ENCODE measurements at places on chromosomes 2 and 18.
A peak's percentile ranks its signal among the peaks of the same experiment; 100 is the strongest.

DNA sequence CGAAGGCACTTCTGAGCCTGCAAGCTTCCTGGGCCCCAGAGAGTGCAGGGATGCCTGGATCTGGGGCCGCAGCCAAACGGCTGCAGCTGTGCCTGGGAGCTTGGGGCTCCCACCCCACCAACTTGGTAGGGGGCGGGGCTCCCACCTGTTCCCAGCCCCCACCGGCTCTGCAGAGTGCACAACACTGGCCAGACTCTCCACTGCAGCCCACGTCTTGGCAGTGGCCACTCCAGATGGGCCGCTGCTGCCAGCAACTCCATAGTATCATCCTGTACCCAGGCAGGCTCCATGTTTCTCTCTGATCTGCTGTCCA lies 9.9 kb downstream of the DYSF start:
- no peak for DNase-seq

GRCh38 chr2:223459328-223459939 lies 142.7 kb downstream of the SCG2 start:
- DNase-seq, result no peak

GRCh38 chr2:28452534-28453081 lies 43.3 kb upstream of the PLB1 start:
- DNase-seq, result no peak

DNA sequence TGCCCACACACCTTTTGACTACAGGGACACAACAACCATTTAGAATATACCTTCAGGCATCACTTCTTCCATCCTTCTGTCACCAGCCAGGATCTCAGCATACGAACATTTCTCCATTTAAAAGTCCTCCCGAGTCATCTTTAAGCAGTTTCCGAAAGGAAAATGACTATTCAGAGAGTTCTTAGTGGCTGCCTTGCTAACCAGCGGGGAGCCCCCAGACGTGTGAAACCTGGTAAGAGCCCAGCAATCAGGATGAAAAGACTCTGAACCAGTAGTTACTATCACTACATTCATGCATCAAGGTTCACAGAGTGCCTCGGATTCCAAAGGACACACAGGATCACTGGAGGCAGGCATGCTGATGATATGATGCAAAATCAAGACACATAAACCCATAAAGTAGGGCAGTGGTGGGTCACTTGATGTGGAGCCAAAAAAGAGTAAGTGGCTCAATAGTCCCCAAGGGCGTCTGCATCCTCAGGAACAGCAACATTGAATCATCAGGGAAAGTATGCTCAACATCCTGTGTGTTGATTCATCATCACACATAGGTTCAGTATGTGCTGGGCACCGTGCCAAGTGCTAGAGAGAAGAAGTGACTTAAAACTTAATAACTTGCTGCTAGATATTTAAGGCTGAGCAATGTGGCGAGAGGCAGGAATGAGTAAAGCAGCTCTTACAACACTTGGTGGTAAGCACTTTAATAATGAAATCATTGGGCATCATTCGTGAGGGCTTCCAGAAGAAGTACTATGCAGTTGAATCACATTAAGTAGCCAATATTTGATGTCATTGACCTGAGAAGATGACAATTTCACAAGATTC lies 4.4 kb downstream of the CCL20 start:
- DNase-seq, result peak; percentile 66

GRCh38 chr2:97727296-97727695 lies 13.9 kb downstream of the ZAP70 start:
- DNase-seq, result no peak

DNA sequence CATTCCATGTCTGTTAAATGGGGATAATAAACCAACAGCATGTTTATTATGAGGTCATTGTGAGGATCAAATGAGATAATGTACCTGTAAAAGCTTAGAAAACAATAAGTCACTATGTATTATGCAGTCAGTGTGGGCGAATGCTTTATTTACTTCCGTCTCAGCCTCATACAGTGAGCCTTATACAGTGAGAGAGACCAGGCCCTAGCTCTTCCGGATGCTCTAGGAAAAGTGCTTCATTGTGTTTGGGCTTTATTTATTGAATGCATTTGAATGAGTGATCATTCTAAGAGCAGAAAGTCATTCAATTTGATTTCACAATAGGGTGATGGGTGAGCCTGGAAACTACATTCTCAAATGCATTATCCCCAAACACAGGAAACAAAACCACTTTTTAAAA lies 603.9 kb upstream of the FANCL start:
- DNase-seq, result no peak

DNA sequence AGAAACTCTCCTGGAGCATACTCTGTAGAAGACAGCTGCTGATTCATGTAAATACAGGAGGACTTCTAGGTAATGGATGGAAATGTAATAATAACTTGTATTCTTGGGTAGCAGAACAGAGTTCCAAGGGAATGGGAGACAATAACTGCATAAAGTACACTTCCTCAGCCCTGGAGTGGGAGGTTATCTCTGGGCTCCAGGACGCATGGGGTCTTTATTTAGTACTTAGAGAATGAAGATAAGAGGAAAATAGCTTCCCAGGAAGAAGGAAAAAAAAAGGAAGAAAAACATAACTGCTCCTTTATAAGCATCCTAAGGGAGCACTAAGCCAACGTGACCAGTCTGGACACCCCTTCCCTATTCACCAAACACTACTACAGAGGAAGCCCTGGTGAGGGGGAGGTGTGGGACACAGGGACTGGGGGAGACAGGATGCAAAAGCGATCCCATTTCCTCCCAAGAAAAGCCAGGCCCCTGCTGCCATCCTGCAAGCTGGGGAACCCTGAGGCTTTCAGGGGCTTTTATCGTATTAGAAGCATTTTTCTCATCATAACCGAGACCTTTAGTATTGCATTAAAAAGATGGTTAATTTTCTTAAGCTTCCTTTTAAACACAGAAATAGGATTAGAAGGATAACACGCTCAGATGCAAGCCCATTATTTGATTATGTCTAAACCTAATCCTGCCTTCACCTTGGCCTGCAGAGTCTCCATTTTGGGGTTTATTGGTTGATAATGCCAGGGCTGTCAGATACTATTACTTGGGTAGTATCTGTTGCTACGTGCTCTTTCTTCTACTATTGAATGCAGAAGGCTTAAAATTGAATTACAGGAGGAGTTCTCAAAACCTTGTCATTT lies 78.5 kb downstream of the KLF7 start:
- no peak for DNase-seq

DNA sequence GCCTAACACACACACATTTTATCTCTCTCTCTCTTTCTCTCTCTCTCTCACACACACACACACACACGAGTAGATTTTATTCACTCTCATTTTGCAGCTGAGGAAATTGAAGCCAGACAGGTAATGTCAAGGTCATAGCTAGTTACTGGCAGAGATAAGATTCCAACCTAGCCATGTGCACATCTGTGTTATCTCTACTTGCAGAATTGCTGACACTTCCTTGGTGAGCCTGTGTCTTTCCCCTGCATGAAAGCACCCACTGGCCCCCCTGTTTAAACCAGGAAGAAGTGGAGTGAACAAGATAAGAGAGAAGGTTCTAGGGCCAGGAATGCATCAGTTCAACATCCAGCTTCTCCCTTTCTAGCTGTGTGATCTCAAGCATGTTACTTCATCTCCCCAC lies 423.7 kb downstream of the TXNL1 start:
- no peak for DNase-seq

DNA sequence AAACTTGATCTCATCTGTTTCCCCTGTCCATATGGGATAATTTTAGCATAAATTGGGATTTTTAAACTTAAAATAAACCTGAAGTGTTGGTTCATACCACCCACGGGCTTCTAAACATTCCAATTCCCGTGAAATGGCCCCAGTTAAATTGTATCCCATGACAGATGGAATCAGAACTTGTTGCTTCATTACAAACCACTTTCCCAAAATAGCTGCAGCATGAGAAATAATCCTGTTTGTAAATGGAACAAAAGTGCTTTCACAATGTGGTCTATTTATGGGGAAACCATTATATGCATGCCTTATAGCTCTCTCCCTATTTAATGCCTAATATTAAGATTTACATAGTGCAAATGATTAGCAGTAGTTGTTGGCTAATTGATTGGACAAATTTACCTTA lies 15.9 kb downstream of the SCG2 start:
- no peak for DNase-seq

DNA sequence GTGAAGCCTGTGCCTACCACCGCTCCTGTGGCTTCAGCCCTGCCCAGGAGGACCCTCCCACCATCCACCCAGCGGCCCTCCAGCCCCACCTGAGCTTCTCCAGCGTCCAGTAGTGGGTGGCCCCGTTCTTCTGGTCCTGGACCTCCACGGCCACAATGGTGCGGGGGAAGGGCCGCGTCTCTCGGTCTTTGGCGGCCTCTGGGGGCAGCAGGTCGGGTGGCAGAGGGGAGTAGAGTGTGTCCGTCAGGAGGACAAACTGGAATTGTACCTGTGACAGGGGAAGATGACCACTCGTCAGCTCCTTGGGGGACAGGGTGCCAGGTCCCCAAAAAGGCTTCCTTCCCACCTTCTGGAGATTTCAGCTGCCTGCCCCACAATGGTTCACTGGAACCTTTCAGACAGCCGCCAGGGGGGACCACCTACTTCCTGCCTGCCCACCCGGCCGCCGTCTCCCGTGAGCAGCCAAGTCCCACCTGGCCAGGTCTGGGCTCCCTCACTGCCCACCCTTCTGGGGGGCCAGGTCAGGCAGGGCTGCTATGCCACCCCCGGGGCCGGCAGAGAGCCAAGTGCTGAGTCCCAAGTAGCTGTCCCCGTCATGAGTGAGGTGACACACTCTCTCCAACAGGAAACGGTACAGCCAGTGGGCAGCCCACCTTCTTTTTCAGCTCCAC lies 59.3 kb downstream of the KIF1A start:
- DNase-seq, result no peak

DNA sequence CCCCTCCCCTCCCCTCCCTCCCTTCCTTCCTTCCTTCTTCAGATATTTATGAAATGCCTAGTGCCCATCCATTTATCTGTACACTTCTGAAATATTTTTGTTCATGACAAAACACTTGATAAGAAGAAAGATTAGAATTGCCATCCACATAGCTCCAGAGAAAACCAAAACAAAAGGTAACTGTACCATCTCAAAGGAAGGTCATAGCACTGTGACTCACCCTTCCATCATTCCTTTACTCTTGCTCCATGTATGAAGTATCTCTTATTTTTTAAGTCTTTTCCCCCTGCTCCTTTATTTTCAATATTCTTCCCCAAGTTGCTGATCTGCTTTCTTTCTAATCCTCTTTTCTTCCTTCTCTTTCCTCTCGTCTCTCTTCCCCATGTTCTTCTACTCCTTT lies 9.9 kb downstream of the CNTNAP5 start:
- DNase-seq, result no peak

DNA sequence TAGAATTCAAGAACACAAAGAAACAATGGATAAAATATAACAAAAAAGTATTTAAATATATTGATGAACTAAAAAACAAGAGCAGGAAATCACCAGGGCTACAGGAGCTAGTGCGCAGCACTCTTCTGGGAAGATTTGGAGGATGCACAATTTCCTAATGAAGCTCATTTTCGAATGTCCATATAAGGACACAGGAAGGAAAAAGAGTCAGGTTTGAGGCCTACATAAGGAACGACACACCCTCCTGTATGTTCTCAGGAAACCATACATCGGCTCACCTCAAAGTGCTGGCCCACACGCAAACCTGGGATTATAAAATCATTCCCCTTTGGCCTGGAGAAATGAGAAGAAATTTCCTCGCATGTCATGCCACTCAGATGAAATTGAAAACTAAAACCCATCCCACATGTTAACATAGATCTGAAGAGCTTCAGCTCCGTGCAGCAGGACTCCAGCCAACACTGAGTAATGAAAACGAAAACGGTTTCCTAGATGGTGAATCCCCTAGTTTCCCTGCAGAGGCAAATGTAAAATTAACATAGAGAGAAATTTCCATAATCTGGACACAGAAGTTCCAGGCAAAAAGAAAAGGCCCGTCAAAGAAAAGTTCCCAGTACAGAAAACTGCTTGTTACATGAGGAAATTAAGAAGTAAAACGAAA lies 825.8 kb downstream of the SOCS6 start:
- no peak for DNase-seq

GRCh38 chr2:215535741-215536140 lies 99.9 kb upstream of the FN1 start:
- DNase-seq, result no peak

DNA sequence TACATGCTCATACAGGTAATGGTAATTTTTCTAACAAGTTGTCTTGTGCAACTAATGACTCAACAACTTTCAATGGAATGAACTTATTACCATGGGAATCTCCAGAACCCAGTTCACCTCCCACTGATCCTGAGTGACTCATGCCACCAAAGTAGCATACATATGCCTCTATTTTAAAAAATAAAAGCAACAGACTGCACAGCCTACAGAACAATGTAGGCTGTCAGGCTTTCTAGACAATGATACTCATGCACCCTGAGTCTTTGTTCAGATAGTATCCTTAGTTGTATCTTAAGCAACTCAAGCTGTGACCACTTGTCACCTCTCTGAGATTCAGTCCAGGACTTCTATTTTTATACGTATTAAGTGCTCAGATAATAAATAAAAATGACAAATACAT lies 531.0 kb upstream of the SETBP1 start:
- no peak for DNase-seq

- no peak for DNase-seq
These were observed 5.4 kb downstream of the CD302 start for GRCh38 chr2:159792599-159792998.

- DNase-seq, result no peak
These were observed 25.2 kb downstream of the TOGARAM2 start for GRCh38 chr2:29006092-29006979.

GRCh38 chr2:207974216-207974605 lies 51.1 kb downstream of the PLEKHM3 start:
- DNase-seq, result no peak

- no peak for DNase-seq
These were observed 201.7 kb upstream of the STON1 start for GRCh38 chr2:48328159-48328809.

Measured in occipital lobe (tissue), 3 donors.